ENCODE measurements at places on chromosomes 4 and X.

DNA sequence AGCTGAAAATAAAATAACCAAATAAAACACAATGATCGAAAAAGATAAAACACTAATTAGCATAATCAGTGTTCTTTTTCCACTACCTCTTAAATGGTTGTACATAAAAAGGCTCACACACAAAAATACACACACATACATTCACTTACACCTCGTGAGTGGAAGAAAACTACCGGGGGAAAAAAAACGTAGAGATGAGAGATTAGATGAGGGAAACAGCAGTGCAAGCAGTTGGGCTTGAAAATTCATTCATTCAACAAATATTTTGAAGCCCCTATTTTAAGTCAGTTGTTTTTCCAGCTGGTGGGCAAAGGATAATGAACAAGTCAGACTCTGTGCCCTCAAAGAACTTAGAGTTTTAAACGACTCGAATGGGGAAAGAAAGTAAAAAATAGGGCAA, 1.0 kb downstream of the TBCK start:
- DNase-seq, result no peak

DNA sequence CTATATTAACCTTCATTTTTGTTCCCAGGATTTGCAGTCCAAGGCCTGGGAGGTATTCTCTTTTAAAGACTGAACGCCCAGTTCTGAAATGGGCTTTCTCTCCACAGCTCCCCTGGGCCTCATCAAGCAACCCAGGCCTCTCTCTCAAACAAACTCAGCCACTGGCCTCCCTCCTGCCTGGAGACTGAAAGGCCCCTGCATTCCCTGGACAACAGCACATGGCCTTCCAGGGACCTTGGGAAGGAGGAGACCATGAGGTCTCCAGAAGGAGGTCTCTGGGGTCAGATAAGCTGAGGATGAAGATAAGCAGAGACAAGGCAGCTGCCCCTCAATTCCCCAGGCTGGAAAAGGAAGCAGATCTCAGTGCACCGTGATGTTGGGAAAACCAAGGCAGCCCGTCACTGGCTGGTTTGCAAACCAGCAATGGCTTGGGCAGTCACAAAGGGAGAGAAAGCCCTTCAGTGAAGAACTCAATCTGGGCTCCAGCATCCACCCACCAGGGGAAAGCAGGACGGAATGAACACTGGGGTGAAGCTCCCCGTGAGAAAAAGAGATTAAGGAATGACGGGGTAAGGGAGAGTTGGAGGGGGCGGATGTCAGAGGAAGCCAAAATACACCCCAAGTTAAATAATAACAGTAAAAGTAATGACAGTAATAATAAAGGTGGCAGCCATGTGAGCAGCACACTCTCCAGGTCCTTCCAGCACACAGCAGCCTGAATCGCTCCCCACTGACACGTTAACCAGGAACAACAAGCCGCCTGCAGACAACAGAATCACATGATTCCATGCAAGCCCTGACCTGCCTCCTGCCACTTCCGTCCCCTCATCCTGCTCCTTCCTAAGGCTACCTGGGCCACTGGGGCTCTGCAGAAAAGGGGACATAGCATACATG, 22.3 kb downstream of the AMOT start:
- no peak for DNase-seq

GRCh38 chr4:80306260-80306659, 29.3 kb upstream of the CFAP299 start:
- DNase-seq, result peak; percentile 52

- no peak for DNase-seq
Measured at GRCh38 chr4:24179201-24179840, 289.5 kb upstream of the PPARGC1A start.

Data from fibroblast of mammary gland (primary cell).